ENCODE measurements at places on chromosomes 7 and 10. TPM values are rescaled to one million over a fixed set of nuclear protein-coding genes. Genes with fewer than 3 reads are reported as not detected.

DNA sequence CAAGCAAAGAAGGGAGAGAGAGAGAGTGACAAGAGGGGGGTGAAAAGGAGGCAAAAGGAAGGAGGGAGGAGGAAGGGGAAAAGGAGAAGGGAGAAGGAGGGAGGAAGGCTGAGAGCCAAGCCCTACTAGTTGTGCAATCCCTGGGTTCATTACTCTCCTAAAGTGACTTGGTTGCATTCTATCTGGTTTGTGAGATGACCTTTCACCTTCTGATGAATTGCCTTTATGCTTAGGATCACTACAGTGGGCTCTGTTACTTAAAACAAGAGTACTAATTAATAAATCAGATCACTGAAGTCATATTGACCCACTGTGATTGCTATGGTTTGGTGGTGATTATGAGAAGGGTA is 144.9 kb downstream of the KIF20B start:
- no peak for DNase-seq

The MSS51 gene
- 3.5 TPM for total RNA-seq

- no peak for DNase-seq
These were observed 448.5 kb downstream of the TCERG1L start for GRCh38 chr10:130863044-130863443.

The CACNB2 gene
- 45.6 TPM for total RNA-seq

GRCh38 chr10:49389361-49389933 is 6.4 kb downstream of the DRGX start:
- no peak for DNase-seq

The GRID1 gene
- total RNA-seq = 1.3 TPM

The GFRA1 gene
- total RNA-seq = 7.3 TPM

The APBB1IP gene
- total RNA-seq = 4.8 TPM

The PRKAR2B gene
- 23.2 TPM for total RNA-seq

The INSYN2A gene
- total RNA-seq = not detected

GRCh38 chr7:27640884-27641574 is 21.7 kb downstream of the HIBADH start:
- DNase-seq = no peak

The VAX1 gene
- not detected for total RNA-seq

Measured in Right ventricle myocardium inferior (tissue), 1 donor.